ENCODE measurements at places on chromosomes 3 and 15.

DNA sequence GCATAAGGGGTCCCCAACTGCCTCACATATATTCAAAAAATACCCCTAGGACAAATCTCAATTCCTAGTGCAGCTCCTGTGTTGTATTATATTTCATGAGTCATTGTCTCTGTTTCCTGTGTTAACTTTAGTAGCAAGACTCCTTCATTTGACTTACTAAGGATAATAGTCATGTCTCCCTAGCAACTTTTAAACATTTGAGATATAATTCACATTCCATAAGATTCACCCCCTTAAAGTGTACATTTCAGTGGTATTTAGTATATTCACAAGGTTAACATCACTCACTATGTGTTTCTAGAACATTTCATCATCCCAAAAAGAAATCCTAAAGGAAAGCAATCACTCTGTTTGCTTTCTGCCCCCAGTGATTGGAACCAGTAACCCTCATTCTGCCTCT is 121.3 kb upstream of the WNT7A start:
- peak; percentile 0 for DNase-seq

DNA sequence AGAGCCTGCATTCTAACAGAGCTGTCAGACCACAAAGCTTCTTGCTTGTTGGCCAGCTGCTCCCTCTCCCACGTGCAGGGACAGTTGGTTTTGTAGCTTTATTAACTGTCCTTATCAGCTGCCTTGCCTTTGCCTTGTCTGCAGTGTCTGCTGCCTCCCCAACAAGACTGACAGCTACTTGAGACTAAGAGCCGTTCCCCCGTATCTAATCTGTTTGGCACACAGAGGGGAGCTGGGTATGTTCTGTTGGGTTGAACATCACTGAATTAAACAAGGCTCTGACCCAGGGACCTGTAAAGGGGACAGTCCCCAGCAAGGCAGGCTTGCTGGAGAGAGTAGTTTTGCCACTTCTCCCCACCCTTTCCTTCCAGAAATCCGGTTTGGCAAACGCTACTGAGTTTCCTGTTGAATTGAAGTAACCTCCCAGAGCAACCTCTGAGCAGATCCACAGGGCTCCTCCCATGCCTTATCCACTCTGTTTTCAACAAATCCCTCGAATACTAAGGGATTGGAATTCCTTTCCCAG is 116.1 kb downstream of the ANP32A start:
- no peak for DNase-seq

DNA sequence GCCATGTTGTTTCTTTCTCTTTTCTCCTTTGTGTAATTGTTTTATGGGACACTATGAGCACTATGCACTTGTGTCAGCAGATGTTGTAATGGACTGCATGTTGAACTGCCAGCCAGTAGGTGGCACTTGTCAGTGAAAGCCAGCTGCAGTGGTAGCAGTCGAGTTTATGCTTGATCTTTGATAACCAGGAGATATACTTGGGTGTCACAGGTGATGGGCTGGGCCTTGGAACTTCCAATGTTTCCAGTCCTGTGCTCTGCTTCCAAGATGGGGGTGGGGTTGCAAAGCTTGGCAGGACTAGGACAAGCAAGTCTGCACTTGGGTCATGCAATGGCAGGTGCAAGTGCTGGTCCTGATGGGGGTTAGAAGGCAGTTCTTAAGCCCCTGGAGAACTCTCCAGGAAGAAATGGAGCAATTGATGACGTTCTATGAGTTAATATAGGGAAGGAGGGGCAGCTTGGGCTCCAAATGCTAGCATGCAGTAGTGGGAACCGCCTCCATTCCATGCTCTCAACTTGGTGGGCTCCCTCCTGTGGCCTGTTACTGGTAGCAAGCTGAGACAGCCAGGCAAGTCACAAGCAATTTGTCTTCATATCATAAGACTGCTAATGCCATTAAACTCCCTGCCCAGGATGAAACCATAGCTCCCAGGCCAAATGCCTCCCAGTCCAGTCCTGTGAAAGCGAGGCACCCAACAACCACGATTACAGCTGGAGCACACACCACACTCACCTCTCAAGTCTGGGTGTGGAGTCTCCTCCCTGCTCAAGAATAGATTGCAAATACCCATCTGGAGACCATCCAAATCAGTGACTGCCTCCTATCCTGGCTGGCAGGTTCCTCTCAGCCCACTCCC is 287.2 kb downstream of the CGGBP1 start:
- DNase-seq: no peak

- DNase-seq: no peak
Measured at GRCh38 chr15:41443275-41443674, 26.4 kb downstream of the RTF1 start.

GRCh38 chr15:92586966-92587365 is 68.6 kb downstream of the FAM174B start:
- DNase-seq: no peak

- no peak for DNase-seq
Measured at GRCh38 chr15:81151389-81151788, 17.3 kb downstream of the CFAP161 start.

Data from AG04450 (cell line).